ENCODE measurements at places on chromosomes 12 and 14.

DNA sequence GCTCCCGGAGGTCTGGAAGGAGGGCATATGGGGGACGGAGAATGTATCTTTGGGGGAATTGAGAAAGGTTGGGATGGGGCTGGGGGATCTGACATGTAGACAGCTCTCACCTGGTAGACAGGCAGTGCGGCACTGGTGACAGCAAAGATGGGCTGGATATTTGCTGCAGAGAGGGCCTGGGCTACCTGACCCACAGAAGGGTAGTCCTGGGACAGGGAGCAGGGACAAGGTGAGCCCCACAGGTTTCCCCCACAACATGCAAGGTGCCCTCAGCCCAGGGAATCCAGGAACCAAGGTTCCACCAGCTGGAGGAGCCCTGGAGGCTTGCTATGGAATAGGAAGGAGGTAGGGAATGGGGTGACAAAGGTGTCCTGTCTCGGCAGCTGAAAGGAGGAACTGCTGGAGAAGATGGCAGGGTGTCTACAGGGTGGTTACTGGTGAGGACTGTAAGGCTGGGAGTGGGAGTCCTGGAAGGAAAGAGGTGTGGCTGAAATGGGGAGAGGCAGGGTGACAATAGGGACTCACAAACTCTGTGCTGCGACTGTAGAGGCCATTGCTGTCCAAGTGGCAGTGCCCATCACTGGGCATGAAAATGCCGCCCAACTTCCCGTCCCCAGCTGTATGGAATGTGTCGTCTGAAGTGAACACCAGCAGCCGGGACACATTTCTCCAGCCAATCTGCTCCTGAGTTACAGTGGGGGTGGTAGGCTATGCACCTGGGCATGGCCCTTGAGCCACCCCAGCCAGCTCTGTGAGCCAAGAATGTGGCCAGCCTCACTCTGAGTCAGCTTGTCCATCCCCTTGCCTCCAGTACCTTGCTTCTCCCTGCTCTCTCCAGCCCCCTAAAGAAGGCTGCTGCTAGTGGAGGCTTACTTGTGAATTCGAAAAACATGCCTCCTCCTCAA lies 11.3 kb downstream of the ITGB7 start:
- no peak for DNase-seq

DNA sequence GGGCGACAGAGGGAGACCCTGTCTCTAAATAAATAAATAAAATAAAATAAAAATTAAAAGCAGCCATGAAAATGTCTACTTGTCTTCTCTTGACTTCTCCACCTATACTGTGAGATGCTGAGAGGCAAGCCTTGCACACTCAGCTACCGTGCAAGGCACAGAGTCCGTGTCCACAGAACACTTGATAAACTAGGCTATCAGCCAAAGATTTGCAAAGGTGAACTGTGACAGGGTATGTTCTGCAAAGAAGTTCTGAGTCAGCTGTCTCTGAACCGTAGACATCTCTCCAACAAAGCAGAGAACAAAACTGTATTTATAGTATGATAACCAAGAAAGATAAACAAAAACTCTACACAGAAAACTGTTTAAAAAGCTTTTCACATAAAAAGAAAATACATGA lies 35.5 kb downstream of the STXBP6 start:
- DNase-seq: no peak

- no peak for DNase-seq
Observed at GRCh38 chr14:85996551-85996950, 466.6 kb downstream of the FLRT2 start.

DNA sequence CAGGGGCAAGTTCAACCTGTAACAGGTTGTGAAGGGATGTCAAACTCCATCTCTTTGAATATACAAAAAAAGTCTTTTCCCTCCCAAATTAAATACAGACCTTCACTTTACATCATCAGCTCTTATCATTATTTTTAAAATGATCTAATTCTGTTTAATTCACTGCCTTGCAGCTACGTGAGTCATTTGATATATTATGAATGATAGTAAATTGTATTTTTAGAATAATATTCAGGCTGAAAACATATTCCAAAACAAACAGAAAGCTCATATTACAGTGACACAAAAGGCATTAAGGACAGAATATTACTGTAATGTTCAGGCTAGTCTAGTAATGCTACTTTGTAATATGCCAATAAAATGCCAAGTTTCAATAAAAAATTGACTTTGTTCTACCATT lies 53.3 kb downstream of the BCAT1 start:
- DNase-seq: no peak

GRCh38 chr12:12019881-12020280 lies 50.9 kb upstream of the BCL2L14 start:
- DNase-seq: no peak

- no peak for DNase-seq
Observed at GRCh38 chr12:123401753-123402683, 18.1 kb downstream of the KMT5A start.

GRCh38 chr12:114481200-114481535 lies 75.2 kb upstream of the TBX5 start:
- DNase-seq: no peak

GRCh38 chr14:99734406-99735051 lies 50.4 kb downstream of the CYP46A1 start:
- DNase-seq: no peak

GRCh38 chr14:78307671-78308070 lies 137.5 kb downstream of the NRXN3 start:
- DNase-seq: no peak

- DNase-seq: no peak
Observed at GRCh38 chr14:74516451-74517160, 23.0 kb downstream of the ISCA2 start.

DNA sequence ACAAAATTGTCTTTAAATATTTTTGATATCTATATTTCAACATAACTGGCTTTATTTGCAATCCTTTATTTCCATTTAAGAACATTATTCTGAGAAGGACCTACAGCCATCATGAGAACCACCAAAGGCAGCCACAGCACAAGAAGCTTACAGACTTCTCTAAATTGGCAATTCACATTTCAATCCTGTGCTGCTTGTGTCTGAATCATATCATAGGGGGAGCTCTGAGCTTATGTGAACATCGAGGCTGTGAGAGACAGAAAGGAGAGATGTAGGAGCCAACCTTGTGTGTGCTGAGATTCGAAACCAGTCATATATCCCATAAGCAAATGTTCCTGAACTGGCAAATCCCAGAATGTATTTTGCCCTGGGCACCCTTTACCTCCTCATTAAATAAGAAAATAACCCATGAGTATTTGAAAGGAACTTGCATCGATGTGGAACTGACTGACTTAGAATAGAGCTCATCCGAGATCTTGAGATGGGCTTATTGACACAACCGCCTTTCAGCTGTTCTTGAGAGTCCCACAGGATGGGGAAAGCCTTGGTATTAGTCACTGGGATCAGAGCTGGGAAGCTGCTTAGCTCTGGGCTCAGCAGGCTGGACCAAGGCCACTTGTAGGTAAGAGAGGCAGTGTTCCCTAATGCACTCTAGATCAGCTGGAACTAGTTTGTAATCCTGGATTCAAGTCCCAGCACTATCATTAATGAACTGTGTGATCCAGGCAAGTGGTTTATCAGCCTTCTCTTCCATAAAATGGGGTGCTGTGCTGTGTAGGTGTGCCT lies 329.8 kb downstream of the CACNA1C start:
- no peak for DNase-seq

GRCh38 chr14:100573002-100573756 lies 14.0 kb downstream of the BEGAIN start:
- no peak for DNase-seq

- no peak for DNase-seq
Observed at GRCh38 chr12:53483979-53484377, 15.3 kb downstream of the MAP3K12 start.

DNA sequence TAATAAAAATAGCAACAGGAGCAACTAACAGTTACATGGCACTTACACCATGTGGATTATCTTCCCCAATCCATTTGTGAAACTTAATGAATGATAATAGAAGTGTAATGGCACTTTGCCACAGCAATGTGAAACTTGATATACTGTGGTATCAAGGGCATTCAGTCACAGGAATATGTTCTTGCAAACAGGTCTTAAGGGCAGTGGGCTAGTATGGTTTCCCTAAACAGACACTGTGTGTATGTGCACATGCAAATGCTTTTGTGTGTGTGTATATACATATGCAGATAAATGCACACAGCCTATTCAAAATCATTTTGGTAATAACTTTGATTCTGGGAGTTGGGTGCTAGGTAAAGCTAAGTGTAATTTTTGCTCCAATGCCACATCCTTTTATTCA lies 26.2 kb upstream of the ARHGAP5 start:
- no peak for DNase-seq

DNA sequence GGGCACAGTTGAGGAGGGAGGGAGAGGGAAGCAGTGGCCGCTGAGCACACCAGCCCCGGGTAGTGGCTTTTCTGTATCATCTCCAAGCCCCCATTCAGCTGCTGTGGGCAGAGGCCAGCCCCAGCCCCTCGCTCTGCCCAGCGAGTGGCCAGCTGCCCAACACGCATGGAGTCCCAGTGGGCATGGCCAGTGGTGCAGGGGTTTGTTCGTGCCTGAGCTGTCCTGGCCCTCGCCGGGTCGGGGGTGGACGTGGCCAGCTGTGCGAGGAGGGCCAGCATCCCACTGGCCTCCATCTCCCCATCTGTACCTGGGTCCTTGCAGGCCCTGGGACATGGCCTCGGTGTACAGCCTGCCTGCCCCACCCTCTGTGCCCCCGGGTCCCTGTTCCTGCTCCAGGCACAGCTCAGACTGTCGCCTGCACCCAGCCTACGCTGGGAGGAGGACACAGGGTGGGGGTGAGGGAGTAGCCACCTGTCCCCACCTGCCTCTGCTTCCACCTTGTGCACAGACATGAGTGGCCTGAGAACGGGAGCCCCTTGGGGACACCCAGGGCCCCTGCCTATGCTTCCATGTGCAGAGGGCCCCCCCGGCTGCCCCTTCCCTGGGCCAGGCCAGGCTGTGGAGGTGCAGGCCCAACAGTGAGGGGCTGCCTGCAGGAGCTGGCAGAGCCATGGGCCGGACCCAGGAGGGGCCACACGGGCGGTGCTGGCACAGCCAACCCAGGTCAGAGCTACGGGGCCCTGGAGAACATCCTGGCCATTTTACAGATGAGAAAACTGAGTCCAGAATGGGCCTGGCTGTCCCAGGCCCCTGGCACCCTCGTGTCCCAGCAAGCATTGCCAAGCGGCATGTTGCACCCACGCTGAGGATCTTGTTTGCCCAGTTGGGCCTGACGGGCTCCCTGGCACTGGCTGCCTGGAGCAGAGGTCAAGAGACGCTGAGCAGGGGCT lies 4.3 kb downstream of the INF2 start:
- no peak for DNase-seq

GRCh38 chr12:1117970-1118563 lies 127.0 kb downstream of the ERC1 start:
- DNase-seq: peak; percentile 84

- no peak for DNase-seq
Observed at GRCh38 chr14:21203470-21204166, 47.8 kb upstream of the OR5AU1 start.

DNA sequence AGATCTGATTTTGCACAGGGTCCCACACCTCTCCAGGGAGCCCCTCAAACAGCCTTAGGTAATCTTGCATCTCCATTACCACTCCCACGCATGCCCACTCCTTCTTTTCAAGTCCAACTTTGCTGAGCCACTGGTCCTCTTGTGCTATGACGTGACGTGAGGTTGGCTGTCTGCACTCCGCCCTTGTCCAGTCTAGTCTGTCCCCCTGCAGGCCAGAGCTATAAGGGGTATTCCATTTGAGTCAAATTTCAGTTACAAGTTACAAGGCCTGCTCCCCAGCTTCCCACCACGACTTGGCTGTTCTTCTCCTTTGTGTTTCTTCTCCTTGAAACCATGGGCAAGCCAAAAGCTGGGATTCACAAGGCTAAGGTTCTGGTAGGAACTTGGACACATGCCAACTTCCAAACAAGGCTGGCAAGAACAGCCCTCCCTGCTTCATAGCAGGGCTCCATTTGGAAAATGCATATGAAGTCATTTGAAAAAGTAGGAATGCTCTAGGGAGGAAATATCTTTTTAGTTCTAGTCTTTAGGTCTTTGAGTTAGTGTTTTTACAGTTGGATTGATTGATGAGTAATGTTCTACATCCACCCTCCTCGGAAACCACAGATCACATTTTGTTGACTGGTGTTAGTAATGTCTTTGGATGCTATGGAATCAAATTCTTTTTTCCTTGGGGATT lies 49.1 kb downstream of the KCNA1 start:
- no peak for DNase-seq

GRCh38 chr14:104913435-104913834 lies 11.2 kb upstream of the PLD4 start:
- DNase-seq: no peak

Data from activated naive CD4-positive, alpha-beta T cell treated with anti-CD3 and anti-CD28 coated beads for 36 hours (primary cell).